ENCODE measurements at places on chromosomes 7 and 10.

GRCh38 chr10:101385866-101386658 is 32.1 kb downstream of the BTRC start:
- DNase-seq = no peak

- no peak for DNase-seq
Observed at GRCh38 chr7:149197675-149198074, 2.3 kb downstream of the ZNF282 start.

GRCh38 chr7:108210796-108211195 is 80.6 kb upstream of the LAMB4 start:
- no peak for DNase-seq

DNA sequence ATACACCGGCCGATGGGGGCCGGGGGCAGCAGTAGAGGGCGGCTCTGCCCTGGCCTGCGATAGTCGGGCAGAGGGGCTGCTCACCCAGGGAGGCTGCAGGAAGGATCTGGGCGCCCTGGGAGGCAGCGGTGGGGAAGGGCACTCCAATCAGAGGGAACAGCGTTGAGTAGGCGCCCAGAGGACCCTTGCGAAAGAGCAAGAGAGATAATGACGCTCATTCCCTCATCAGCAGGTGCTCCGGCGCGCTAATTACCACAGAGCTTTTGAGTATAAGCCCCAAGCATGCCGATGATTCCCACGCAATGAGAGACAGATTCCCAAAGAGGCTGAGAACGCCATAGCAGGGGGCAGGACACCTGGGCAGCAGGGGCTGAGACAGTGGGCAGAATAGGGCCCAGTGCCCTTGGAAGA is 215.3 kb downstream of the MAD1L1 start:
- no peak for DNase-seq

GRCh38 chr10:99523251-99523773 is 9.4 kb upstream of the NKX2-3 start:
- no peak for DNase-seq

DNA sequence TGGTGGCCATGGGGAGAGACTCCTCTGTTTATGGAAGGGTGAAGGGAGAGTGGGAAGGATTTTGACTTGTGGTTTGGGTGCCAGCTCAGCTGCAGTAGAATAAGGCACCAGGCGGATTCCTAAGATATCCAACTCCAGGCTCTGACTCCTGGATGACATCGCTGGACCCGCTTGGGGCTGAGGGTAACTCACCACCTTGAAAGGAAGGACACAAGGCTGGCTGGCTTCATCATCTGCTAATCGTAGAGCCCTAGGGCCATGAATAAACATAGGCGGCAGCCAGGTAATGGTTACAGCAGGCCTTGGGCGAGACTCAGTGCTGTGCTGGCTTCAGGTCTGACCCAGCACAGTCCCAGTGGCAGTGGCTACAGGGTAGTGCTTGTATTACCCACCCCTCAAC is 16.7 kb upstream of the LIPK start:
- no peak for DNase-seq

DNA sequence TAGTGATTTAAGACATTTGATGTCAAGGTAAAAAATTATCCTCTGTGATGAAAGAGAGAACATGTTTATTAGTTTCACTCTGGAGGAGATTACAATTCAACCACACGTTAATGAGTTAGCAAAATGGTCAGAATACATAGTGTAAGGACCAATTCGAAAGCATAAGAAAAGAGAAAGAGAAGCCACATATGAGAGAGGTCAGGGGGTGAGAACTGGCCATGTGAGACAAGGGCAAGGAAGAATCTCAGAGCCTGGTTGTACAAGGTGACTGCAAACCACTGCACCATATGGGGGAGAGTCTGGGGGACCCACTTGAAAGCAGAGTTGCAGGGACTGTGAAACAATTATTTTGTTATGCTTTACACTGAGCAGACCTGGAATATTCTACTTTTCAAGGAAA is 27.7 kb upstream of the BET1 start:
- no peak for DNase-seq

DNA sequence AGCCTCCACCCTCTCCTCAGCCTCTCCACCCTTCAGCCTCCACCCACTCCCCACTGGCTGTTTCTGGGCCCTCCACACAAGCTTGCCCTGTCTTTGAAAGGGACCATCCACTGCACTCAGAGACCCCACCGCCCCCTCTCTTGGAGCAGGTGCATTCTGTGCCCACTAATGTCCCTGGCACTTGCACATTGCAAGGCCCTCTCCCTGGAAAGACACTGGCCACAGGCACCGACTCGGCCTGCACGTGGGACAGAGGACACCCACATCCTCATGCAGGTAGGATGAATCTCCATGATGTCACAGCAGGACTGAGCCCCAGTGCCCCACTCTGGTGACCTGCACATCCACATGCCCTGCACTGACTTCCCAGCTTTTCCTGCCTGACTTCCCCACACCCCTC is 36.8 kb upstream of the EBF3 start:
- DNase-seq = no peak

- no peak for DNase-seq
Observed at GRCh38 chr7:71364551-71364950, 232.6 kb downstream of the GALNT17 start.

- no peak for DNase-seq
Observed at GRCh38 chr7:40455485-40455884, 320.7 kb downstream of the SUGCT start.

DNA sequence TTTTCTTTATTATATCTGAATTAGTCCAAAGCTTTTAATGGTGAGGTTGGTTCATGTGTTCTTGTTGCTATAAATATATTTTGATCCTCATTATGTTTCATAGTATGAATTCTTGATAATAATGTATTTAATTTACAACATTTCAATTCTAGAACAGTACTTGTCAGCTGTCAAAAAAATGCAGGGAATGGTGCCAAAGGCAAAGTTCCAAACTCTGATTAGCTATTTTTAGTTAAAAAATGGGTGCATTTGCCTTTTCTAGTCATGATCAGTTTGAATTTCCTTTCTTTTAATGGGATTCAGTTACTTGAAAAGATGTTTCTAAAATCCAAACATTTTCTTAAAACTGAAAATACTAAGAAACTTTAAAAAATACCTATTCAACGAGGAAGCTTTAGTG is 49.6 kb downstream of the ANKIB1 start:
- DNase-seq = no peak

GRCh38 chr7:115476671-115477181 is 553.8 kb downstream of the TFEC start:
- no peak for DNase-seq

DNA sequence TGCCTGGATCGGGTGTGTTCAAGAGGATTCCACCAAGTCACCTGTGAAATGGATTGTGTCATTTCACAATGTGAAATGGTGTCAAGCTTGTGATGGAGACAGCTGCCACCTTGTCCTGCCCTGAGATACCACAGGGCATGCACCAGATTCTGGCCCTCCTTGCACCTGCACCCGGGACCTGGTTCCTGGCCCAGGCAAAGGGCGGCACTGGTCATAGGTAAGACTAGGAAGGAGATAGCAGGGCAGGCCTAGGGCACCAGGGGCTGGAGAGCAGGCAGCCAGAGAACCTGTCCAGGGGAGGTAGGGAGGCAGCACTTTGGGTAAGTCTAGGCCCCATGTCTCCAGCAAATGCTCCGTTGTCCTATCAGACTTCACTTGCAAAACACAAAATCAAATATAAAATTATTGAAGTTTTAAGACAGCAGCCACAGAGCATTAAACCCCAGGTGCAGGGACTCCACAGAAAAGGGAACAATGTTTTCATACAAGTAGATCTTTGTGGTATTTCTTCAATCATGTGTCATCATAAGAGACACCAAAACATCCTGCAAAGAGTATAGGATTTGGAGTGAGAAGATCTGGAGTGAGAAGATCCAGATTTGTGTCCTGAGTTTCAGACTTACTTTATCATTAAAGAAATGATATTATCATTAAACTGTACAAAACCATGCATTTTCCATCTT is 22.7 kb upstream of the ZNF800 start:
- no peak for DNase-seq

GRCh38 chr10:17452060-17452841 is 2.1 kb downstream of the ST8SIA6 start:
- peak; percentile 9 for DNase-seq
